NCI-H524 (cell line): ENCODE measurements at places on chromosomes 4 and X.

- no peak for DNase-seq
Measured at GRCh38 chr4:72712997-72713396, 144.0 kb upstream of the ADAMTS3 start.

DNA sequence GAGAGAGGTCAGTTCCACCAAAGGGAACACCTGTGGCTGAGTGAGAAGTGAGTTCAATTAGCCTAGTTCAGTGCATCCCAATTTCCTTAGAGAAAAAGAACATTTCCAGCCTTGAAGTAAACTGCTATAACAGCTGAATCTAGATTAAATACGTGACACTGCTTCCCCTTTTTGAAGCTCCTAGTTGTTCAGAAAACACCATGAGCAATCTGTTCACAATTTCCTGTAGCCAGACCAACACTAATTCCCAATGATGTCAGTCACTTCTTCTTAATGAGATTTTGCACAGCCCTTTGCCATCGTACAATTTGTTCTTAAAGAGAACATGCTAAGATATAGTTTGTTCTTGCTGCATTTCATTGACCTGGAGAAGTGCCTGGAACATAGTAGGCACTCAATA is 144.6 kb upstream of the EDNRA start:
- DNase-seq = no peak

DNA sequence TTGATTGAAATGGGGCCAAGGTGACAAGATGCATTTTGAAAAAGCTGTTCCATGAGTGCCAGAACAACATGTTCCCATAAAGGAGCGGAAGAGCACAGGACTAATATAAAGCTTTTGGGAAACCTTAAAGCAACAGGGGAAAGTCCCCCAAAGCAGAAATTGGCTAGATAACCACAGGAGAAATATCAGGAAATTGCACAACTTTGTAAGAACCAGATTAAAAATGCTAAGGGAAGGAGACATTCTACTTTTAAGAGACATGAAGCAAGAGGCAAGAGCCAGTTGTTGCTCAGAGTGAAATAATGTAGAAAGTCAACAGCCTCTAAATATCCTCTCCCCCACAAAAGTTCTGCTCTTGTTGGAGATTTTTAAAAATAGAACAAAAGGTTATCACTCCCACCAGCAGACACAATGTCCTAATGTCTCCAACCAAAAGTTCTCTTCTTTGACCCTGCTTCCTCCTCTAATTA is 85.2 kb upstream of the LNX1 start:
- DNase-seq = no peak

DNA sequence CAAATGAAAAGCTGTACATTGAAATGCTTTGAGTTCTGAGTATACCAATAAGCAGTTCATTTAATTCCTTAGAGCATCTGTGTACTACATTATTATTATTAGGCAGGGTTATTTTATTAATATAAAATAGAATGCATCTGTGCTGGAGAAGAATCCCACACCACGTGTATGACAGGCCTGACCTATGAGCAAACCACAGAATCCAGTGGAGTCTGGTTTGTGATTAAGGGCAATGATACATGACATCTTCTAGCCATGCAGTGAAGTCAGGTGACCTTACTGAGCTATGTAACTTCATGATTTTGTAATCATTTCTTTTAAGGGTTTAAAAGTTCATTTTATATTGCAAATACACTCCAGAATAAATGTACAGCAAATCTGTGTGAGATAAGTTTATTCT is 1165.0 kb upstream of the TENM3 start:
- no peak for DNase-seq

GRCh38 chr4:130705023-130705422 is 1609.1 kb downstream of the C4orf33 start:
- no peak for DNase-seq

DNA sequence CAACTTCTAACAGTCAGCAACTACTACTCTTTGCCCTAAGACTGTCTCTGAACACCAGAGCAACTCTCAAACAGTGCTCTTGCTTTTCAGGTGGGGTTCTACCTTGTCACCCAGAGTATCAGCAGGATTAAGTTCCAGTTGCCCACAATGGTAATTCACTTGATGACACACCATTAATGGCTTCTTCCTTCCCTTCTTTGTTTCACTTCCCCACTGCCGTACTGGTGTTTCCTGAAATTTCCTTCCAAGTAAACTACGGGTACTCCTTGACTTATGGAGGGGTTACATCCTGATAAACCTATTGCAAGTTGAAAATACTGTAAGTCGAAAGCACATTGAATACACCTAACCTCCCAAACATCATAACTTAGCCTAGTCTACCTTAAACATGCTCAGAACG is 36.6 kb upstream of the PDK3 start:
- DNase-seq = no peak

DNA sequence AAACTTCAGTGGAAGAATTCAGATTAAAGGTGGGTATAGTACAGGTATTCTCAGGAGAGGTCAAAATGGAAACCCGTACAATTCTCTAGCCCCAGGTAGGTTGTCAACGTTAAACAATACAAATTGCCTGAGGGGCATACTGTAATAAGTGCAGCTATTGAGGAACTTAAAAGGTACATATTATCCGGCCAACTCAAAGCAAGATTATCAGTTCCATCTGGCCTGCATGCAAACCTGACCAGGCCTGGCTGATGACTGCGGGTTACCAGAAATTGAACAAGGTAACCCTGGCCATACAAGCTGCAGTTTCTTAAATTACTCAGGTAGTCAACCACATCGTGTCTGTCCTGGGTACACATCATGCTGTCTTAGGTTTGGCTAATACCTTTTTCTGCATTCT is 12.3 kb upstream of the ZNF630 start:
- peak; percentile 50 for DNase-seq
